ENCODE measurements at places on chromosomes 2 and 18.

- ATAC-seq = no peak
These were observed 27.1 kb downstream of the COL5A2 start for GRCh38 chr2:189152483-189152882.

- ATAC-seq = no peak
These were observed 864 bp downstream of the GMPPA start for GRCh38 chr2:219499555-219499954.

DNA sequence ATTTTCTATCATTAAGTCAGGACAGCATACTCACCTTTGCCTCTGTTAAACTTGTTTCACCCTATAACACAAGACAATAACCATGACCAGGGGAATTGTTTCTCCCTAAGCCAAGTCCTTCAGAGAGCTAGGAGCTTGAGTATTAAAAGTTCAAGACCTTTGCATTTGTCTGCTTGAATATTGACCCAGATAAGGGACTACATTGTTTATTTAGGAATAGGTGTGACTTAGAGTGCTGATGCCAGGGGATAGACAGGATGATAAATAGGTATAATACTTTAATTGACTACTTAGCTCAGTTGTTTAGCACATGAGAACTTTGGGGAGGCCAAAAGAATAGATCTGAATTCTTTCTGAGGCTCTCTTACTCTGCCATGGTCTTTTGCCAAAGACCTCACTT is 185.8 kb downstream of the FMNL2 start:
- ATAC-seq = no peak

GRCh38 chr2:132627536-132627935 is 42.5 kb downstream of the LYPD1 start:
- ATAC-seq = no peak

GRCh38 chr18:62450546-62451410 is 72.0 kb upstream of the ZCCHC2 start:
- peak; percentile 40 for ATAC-seq

GRCh38 chr2:240211598-240212424 is 71.4 kb upstream of the OTOS start:
- ATAC-seq = no peak

DNA sequence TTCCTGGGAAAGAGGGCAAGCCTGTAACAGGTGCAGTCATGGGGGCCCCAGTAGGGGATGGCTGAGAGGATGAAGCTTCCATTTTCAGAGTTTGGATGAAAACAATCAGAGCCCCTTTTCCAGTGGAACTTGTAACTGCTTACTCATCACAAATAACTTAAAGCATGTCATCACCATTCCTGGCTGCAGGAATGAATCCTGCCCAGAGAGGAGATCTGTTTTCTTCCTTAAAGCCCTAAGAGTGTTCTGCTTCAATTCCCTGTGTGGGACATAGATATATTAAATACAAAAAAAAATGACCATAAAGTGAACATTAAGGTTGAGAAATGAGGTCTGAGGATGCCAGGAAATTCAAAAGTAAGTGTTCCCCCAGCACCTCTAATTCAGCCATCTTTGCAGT is 183.4 kb upstream of the MEIS1 start:
- ATAC-seq = no peak

DNA sequence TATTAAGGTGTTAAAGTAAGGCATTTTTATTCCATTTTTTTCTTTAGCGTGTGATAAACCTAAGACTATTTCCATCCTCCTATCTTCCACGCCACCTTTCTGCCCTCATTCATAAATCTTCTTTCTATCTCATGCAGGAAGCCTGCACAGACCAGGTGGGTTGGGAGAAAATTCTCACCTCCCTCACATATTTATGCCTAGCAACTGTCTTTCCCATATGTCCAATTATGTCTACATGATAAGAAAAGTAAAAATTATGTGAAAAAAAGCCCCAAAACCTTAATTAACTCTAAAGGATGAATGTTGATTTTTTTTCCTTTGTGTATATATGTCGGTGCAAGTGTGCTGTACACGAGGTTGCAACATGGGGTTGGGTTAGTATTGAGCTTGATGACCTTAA is 225.6 kb upstream of the GCFC2 start:
- ATAC-seq = no peak

GRCh38 chr2:29225814-29226213 is 110.6 kb downstream of the CLIP4 start:
- ATAC-seq = no peak

DNA sequence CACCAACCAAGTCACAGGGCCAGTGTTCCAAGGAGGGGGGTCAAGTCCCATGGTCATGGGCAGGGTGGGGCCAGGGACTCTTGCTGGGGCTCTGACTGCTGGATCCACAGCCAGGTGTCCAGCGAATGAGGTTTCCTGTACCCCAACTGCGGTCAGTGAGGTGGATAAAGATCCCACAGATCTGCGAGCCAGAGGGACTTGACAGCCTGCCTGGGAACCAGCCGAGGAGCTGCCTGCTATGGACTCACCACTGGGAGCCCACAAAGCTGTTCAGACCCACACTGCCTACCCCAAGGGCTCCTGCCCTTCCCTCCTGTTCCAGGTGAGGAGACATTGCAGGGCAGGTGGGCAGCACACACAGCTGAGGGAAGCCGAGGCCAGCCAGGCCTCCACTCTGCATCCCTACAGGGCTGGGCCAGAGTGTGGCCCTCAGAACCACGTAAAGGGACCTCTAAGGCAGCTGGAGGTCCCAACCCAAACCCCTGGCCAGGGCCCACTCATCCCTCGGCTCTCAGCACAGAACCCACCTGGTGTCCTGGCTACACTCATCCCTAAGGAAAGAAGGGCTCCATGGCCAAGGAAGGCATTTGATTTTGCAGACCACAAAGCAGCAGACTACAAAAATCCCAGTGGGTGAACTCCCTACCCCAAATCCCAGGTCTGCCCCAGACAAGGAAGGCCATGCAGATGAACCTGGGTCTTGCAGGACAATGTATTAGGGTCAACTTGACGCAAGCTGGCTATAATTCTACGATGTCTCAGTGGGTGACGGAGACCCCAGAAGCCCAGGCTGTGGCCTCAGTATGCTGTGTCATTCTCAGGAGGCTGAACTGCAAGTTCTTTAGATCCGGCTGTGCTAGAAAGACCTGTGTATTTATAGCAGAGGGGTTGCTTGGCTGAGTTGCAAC is 209.2 kb downstream of the MGAT5 start:
- no peak for ATAC-seq

DNA sequence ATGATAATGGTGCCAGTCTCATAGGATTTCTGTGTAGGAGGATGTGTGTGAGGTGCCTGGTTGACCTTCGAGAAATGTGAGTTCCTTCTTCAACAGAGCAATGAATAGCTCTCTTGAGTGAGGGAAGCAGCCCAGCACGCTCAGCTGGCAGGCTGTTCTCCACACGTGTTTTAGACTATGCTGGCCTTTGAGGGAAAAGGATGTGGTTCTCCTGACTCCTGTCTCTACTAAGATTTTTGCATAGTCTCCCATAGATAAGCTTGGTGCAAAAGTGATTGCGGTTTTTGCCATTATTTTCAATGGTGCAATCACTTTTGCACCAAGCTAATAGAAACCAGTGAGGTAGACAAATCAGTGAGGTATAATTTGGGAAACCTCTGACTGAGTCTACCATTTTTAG is 284.1 kb downstream of the SLC4A3 start:
- no peak for ATAC-seq

- ATAC-seq = no peak
These were observed 698.1 kb upstream of the CDH2 start for GRCh38 chr18:28875059-28875458.

DNA sequence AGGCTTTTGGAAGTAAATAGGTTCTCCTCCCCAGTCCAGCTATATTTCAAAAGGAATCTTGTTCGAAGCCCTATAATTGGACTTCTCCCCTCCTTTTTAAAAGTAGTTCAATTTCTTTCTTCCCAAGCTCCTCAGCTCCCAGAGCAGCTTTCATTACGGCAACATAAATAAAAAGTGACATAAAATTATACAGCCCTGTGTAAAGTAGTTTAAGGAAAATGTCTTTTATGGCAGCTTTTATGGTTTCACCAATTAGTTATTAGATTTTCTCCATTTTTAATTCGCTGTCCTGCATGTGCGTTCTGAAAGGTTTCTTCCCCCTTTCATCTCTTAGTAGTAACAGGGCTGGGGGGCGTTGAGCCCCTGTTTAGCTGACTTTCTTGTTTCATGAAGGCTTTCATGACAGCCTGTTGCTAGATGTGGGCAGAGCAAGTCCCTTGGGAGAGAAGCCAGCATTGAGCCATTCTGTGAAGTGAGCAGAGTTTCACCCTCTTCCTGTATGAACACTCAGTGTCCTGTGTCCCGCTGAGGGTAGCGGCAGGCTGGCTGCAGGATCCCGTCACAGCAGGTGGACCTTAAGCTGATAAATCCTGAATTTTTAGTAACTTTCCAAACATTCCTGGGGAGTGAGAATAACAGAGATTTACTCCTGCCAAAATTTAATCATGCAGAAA is 229.7 kb upstream of the SPRED2 start:
- no peak for ATAC-seq

DNA sequence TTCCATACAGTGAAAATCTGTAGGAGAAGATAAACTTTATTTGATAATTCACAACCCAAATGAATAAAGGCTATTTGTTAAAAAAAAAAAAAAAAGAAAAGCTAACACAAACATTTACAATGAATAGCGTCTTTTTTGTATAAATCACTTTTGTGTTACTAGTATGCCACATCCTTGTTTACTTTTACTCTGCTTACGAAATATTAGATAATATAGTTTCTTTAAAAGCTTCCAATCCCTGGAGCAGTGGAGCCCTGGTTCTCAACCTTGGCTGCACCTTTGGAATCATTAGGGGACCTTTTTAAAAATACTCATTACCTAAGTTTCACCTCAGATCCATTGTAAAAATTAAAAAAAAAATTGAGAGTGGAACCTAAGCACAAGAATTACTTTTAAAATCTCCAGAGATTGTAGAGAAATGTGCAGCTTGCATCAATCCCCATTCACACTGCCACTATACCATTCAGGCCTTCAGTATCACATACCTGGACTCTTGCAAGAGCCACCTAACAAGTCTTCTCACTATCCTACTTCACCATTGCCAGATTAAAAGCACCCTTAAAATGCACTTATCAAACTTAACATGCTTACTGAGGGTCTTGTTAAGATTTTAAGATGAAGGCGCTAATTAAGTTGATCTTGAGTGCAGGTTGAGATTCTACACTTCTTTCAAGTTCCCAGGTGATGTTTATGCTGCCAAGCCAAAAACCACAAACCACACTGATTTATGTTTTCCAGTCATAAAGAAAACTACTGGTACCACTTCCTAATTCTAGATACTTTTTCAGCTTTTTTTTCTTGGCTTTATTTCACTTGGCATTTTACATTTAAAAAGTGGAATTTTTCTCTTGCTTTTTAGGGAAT is 59.7 kb upstream of the ZC3H15 start:
- peak; percentile 78 for ATAC-seq

- no peak for ATAC-seq
These were observed 168.1 kb downstream of the TRIB2 start for GRCh38 chr2:12884713-12885282.

DNA sequence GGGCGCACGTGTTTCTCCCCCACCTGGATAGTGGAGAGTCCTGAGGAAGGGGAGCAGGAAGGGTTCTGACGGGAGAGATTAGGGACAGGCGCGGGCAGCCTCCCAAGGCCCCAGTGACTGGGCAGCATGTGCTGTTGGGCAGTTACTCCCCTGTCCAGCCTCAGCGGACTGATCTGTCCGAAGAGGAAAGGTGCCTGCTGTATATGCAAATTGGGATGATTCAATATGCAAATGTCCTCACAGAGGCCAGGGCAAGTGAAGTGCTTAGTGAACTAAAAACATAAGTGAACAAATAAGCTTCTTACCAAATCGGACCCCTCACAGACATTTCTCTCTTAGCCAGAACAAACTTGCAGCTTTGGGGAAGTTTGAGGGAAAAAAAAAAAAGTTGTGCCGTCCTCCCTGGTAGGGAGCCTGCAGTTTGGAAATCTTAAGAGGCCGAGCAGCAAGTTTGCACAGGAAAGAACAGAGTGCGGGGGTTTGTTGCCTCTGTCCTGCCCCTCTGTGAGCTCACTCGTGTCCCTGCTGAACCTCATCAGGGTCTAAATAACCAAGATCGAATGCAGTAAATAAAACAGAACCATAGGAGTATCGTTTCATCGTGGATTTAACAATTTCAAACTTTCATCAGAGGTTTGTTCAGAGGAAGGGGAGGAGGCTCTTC is 141.4 kb downstream of the KCTD1 start:
- ATAC-seq = no peak

DNA sequence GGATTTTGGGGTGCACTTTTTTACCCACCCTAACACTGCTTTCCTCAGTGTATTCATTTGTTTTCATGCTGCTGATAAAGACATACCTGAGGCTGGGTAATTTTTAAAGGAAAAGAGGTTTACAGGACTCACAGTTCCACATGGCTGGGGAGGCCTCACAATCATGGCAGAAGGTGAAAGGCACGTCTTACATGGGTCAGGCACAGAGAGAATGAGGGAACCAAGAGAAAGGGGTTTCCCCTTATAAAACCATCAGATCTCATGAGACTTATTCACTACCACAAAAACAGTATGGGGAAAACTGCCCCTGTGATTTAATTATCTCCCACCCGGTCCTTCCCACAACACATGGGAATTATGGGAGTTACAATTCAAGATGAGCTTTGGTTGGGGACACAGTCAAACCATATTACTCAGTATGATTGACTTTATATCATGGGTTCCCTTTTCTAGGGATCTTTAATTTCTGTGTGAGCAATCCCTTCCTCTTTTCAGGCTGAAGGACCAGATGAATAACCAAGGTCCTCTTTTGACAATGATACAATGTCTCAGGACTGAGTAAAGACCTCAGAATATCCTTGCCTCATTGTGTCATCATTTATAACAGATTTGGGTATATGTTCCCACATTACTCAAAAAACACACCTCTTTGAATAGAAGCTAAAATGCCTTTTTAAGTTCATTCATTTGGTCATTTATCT is 100.1 kb upstream of the TRIB2 start:
- ATAC-seq = peak; percentile 57

DNA sequence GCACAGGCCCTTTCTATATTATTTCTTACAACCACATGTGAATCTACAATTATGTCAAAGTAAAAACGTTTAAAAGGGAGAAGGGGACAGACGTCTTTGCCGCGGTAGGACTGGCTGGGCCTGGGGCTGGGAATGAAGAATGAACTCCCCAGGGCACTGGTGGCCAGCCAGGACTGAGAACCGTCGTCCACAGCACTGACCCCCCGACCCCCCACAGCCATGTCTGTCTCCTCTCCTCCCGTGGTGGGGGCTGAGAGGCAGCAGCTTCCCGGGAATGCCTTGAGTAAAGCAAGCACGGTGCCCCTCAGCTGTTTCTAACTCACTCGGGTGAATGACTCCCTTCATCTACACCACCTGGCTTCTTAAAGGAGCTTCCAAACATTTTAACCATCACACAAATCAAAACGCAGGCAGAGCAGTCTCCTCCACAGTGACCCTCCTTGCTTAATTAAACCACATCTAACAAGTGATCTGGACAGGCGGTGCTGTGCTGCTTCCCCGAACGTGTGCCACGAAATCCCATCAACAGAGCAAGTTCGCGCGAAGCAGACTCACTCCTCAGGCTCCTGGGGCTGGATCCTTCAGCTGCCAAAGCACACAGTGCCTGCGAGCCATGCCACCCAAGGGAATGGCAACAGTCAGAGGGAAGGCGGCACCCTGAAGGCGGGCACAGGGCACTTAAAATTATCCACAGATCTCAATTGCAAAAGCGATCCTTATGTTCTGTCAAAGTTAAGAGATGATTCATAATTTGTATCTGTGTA is 217.7 kb downstream of the EIPR1 start:
- ATAC-seq = no peak

- no peak for ATAC-seq
These were observed 14.4 kb upstream of the ALLC start for GRCh38 chr2:3643371-3644245.

All from stimulated activated memory B cell treated with anti-CD40 and anti-IgM and Interleukin-4, amounts not matched to agents 10 μg/mL and 1 μg/mL and 100 μg/mL, for 72 hours (primary cell).